ENCODE measurements at places on chromosomes 3 and 15.

DNA sequence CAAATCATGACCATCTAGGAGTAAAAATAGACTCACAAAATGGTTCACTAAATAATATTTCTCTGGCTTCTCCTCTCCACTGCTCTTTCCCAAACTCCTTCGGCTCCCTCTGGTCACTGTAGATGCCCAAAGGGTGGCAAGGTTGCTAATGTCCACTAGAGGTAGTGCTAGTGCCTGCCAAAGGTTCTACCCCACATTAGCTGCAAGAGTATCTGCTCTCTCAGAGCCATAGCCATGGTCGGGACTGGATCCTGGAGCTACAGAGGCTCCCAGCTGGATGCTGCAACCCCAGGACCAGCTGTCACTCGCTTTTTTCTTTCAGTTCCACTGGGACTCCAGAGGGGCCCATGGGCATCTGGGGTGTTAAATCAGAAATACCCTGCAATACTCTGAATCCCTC, 8.5 kb downstream of the HTR3D start:
- DNase-seq: no peak

DNA sequence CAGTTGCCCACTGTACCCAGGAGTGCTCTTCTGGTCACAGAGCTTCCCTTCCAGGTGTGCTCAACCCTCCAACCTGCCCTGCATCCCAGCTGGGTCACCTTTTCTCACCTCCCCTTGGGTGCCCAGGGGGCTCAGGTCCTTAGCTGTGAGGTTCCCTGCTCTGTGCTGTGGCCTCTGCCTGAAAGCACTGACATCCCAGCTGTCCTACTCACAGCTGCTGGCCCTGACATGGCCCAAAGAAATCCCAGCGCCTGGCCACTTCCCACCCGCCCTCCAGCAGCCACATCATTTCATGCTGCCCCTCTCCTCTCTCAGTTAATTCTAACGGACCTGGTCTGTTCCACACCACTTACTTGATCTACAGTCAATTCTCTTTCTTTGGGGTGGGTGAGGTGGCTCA, 79.9 kb downstream of the ISG20 start:
- DNase-seq: no peak

- peak; percentile 42 for DNase-seq
These were observed 72.1 kb upstream of the ITGA11 start for GRCh38 chr15:68503791-68504680.

DNA sequence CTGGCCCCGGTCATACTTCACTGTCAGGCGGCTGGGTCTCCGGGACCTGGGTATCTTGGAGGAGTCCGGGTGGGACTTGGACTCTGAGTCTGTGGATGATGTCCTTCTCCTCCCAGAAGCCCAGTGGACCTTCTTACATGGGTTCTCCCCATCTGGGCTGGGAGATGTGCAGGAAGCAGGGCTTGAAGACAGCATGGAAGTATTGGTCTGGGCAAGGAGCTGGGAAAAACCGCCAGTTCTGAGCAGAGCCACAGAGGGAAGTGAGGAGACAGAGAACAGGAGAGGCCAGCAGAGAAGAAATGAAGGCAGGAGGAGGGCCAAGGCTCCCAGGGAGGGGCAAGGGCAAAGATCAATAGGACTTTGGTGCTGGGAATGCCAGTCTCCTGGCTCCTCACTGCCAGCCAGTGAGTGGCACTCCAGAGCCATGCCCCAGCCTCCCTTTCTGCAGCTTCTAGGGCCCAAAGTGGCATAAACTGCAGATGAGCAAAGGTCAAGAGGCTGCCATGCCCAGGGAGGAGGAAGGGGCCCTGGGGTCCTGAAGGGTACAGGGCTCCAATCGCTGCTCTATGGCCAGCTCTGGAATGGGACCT, at the start of gene PPP1R14D:
PPP1R14D (minus strand) TSS at position 262 of the 590 bp plus-strand sequence; CDS start at position 195, 67 bp downstream.
- DNase-seq: no peak

- no peak for DNase-seq
These were observed 40.4 kb downstream of the CP start for GRCh38 chr3:149181182-149181581.
